ENCODE measurements at places on chromosomes 6 and 20. TPM values are rescaled to one million over a fixed set of nuclear protein-coding genes. Genes with fewer than 3 reads are reported as not detected.
A peak's percentile ranks its signal among the peaks of the same experiment; 100 is the strongest.

DNA sequence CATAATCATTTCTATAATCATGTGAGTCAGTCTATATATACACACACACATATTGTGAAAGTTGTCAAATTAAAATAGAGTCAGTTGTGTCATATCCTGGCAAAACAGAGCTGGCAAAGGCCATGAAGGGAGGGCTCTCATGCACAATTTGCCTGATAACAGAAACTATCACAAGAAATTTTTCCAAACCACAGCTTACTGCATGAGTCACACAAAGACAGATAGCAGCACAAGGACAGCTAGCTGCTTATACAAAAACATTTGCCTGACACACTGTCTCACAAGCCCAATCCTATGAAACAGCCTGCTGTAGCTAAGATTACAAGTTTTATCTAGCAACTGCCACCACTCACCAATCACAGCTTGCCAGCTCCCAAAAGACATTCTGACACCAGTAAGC, 848.5 kb upstream of the MAN1A1 start:
- DNase-seq = no peak

The FOXC1 gene
- polyA plus RNA-seq = 0.90 TPM

DNA sequence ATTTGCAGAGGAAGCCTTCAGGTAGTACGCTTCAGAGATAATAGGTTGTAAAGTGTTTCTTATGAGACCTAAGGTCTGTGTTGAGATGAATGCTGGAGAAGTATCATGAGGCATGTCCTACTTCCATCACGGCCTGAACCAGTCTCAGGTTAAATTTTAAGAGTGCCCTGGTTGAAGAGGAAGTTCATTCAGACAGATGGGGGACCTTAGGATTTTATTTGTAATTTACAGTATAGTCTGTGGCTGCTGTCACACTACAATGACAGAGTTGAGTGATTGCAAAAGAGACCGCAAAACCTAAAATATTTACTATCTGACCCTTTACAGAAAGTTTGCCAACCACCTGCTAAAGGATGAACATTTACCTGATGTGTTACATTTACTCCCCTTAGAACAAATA, 70.9 kb downstream of the UST start:
- no peak for DNase-seq

DNA sequence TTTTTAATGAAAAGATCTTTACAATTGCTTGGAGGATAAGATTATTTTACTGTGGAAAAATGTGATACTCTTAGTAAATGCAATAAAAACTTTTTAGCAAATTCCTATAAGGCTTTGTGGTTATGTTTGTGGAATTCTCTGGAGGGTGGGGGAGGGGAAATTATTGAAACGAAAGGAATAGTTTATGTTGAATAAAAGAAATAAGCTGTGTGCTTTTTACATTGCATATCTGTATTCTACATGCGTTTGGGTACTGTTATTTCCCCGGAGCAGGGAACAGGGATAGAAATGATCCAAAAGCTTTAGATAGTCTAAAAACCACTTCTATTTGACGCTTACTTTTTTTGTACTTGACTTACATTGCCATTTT, 143.8 kb downstream of the SLC16A10 start:
- DNase-seq = no peak

DNA sequence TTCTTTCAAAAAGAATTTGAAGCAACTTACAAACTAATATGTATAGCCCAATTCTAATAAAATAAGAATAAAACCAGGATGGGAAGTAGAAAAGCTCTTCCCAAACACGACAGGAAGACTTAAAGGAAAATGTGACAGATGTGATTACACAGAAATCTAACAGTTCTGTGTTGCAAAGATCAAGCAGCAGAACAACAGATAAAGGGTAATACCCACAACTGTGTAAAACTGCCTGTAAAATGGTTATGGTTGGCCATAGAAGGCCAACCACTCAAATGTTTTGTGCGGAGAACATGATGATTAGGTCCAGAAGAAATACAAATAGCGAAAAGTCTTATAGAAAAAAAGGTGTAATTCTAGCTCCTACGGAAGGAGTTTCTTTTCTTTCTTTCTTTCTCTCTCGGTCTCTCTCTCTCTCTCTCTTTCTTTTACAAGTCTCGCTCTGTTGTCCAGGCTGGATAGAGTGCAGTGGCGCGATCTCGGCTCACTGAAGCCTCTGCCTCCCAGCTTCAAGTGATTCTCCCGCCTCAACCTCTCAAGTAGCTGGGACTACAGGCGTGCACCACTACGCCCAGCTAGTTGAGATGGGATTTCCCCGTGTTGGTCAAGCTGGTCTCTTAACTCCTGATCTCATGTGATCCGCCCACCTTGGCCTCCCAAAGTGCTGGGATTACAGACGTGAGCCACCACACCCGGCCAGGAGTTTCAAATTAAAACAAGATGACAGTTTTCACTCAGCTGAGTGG, 128.5 kb downstream of the QRSL1 start:
- DNase-seq = no peak

GRCh38 chr6:67252663-67253062, 1382.4 kb upstream of the ADGRB3 start:
- no peak for DNase-seq

GRCh38 chr20:10094566-10095173, 59.9 kb downstream of the ANKEF1 start:
- DNase-seq = no peak

- DNase-seq = no peak
Measured at GRCh38 chr6:118746145-118746824, 94.9 kb upstream of the CEP85L start.

DNA sequence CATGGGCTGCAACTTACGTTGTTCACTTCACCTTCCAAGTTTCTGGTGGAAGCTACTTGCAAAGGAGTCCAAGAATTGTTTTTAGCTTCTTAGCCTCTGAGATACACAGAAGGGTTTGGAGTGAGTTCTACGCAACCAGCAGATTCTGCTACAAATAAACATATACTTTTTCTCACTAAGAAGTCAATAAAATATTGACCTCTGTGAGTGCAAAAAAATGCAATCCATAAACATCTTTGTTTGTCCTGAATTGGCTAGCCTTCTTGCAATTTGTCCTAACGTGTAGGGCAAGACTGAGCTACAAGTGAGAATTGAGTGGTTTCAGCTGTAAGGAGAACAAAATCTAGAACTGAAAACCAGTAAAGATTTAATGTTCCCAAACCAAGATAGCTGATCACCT, 26.2 kb upstream of the E2F3 start:
- no peak for DNase-seq

DNA sequence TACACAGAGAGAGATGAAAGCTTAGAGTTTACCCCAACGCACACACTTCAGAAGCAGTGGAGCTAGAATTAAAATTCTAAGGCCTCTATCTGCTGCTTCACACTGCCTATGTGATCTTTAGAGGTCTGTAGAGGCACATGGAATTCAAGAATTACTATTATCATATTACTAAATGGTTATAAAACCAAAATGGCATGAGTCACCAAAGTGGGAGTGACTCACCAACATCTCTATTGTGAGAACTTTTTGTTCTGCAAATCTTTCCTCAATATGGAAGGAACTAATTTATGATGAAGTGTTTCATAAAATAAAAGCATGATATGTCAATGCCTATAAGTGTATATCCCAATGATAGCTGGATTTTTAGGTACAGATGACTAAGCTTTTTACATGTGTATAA, 28.5 kb upstream of the TMEM244 start:
- no peak for DNase-seq

The HSF2 gene
- 23.8 TPM for polyA plus RNA-seq

The MARCKS gene
- 3.1 TPM for polyA plus RNA-seq

DNA sequence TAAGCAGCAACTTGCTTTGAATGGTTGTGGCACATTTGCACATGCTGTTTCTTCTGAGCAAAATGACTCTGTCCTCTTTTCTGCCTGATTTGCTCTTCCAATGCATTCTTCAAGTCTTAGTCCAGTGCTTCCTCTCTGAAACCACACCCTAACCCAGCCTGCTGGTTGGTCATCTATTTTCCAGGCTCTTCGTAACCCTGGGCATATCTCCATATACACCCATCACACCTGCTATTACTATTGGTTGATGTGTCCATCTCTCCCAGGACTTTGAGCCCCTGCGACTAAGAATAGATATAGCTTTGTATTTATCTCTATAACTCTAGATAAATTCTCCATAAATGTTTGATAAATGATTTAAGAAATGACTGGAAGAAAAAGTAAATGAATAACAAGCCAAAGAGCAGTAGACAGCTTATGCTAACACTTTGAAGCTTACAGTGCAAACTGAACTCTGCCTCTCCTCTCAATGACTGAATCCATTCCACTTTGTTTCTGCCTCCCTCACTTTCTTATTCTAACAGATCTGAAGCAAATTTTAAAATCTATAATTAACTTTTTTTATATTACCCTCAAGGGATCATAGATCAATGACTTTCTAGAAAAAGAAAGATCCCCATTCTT, 59.7 kb upstream of the NT5E start:
- no peak for DNase-seq

DNA sequence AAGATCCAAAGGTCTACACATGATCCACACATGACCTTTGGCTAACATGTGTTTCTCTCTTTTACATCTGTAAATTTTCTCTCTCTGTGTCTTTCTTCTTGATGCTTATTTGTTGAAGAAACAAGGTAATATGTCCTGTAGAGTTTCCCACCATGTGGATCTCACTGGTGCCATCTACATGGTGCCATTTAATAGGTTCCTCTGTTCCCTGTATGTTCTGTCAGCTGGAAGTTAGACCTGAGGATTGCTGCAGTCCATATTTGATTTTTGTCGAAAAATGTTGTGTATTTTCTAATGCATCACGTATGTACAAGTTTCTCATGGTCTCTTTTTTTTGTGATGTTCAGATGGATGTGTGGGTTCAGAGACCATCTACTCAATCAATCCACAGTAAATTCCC, 30.0 kb downstream of the FOXA2 start:
- DNase-seq = no peak

GRCh38 chr6:38116248-38116647, 296.7 kb downstream of the ZFAND3 start:
- no peak for DNase-seq

The CST2 gene
- not detected for polyA plus RNA-seq

DNA sequence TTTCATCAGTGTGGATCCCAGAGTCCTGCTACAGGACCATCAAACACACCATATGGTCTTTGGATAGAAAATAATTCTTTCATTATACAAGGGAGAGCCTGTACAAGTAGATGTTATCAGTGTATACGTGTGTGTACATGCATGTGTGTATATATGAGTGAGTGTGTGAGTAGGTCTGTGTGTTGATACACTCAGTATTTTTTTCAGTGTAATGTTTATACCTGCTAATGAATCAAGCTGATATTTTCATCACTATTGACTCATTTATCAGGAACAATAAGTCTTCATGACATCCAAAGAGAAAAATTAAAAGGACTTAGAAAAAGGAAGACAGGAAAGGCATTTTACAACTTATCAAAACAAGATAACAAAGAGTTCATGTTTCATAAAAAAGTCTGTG, 66.5 kb downstream of the EPM2A start:
- DNase-seq = no peak

DNA sequence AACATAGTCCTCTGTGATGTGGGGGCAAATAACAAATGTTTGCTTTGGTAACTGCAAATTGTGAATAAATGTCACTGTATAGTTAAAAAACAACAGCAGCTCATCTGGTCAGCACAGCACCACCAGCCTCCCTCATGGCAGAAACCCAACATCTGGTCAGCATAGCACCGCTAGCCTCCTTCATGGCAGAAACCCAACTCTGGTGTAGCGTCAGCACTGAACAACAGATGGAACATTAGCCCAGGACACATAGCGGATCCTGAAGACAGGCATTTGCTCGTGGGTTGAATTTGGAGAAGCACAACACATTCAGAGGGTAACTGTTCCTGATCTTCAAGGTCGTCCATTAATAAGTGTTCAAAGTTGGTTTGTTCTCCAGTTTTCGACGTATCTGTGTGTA, 265.9 kb downstream of the DLL1 start:
- no peak for DNase-seq

The MOXD1 gene
- 0.10 TPM for polyA plus RNA-seq

DNA sequence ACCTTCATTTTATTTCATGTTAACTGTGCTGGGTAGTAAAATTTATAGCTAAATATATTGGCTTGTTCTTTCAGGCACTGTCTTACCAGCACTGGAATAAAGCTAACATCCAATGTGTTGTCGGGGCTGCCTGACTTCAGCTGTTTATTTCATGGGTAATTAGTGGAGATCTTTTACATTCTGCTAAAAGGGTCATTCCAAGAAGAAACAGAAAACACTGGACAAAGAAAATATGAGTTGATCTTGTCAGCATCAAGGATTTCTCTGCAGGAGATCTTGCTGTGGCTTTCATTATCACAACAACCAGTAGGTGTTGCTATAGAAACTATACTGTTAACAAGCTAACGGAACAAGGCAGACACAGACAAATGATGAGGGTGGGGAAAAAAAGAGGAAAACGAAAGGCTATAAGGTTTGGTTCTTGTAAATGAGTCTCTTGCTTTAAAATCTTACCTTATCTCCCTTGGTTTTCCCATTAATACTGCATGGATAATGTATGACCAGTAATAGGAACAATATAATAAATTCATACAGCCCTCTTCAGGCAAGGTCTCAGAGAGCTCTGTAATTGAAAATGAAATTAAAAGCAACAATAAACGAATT, 206.8 kb downstream of the SIM1 start:
- no peak for DNase-seq

The PPIL4 gene
- 8.4 TPM for polyA plus RNA-seq

The CDH22 gene
- 1.2 TPM for polyA plus RNA-seq

- DNase-seq = no peak
Measured at GRCh38 chr20:16485401-16485800, 87.8 kb downstream of the KIF16B start.

GRCh38 chr6:107550906-107551305, 61.0 kb downstream of the SOBP start:
- no peak for DNase-seq

DNA sequence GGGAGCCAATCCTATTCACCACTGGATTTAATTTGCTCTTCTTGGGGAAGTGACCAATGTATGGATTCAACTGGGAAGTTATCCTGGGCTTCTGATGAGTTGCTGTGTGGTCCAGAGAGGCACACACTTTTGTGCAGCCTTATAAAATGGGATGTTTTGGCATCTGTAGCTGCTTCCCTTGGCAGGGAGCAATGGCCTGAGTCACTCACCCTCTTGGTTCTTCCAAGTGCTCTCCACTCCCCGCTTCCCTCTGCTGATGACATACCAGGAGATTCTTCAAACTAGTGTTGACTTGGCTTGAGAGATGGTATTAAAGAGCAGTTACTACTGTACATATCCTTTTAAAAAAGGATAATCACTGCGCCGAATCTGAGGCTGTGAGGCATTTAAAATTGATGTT, 105.8 kb downstream of the JARID2 start:
- peak; percentile 53 for DNase-seq

DNA sequence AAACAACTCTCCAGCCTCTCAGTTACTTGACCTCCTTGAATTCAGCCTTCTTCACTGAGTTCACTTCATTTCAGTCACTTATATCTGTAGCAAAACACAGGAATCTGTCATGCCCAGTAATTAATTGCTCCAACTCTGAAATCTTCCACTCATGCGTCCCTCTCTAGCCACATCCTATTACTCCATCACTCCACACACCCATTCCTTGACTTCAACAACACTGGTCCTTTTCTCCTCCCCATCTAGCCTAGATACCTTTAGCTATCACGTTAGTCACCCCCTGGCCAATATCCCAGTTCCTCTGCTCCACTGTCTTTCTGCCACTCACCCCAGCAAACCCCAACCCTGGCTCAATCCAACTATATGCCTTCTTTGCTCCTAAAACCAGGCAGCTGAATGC, 7.7 kb downstream of the ZHX3 start:
- DNase-seq = no peak
